IMR-90 (cell line): ENCODE measurements at places on chromosomes 1 and 21. TPM values are rescaled to one million over a fixed set of nuclear protein-coding genes. Genes with fewer than 3 reads are reported as not detected.

DNA sequence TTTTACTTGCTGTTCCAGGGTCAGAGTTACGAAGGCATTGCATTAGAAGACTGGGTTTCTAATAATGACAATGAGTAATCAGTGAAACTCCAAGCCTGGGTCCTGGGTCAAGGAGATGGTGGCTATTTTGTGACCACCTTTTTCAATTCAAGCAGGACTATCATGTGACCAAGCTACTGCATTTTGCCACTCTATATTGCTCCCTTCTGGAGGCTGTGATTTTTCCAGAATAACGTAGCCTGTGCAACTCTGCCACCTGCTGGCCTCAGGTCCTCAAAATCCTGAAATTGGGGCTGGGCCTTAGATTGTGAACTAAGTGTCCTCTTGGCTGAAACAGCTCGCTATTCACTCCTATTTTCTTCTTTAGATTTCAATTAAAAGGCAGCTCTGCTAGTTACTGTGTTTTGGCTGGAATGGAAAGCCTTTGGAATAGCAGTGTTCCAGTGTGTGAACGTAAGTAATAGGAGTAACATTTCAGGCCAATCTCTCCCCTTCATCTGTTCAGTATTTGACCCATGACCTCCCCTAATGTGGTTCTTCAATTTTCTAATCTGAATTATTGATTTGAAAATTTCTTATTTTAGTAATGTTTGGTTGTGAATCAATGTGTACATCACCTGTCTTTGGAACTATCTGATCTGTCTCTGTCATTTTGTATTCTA is 52.9 kb upstream of the CD46 start:
- DNase-seq: peak; percentile 56

GRCh38 chr21:42080788-42081083 is 9.6 kb downstream of the UMODL1 start:
- DNase-seq: peak; percentile 89

DNA sequence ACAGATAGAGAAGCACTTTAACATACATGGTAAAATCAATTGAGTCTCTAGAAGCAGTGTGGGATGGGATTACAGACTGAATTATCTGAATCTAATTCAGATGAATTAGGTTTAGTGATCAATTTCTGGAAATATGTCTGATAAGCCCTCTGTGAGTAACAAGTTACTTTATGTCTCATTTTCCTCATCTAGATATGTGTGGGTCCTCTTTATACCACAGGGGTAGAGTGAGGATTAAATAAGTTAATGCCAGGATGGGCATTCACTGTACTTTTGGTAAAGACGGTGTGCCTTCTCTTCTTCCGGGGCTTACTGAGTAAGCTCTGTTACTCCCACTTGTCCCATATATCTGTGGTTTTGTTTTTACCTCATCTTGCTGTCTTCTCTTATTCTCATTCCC is 225.8 kb downstream of the RYR2 start:
- no peak for DNase-seq

DNA sequence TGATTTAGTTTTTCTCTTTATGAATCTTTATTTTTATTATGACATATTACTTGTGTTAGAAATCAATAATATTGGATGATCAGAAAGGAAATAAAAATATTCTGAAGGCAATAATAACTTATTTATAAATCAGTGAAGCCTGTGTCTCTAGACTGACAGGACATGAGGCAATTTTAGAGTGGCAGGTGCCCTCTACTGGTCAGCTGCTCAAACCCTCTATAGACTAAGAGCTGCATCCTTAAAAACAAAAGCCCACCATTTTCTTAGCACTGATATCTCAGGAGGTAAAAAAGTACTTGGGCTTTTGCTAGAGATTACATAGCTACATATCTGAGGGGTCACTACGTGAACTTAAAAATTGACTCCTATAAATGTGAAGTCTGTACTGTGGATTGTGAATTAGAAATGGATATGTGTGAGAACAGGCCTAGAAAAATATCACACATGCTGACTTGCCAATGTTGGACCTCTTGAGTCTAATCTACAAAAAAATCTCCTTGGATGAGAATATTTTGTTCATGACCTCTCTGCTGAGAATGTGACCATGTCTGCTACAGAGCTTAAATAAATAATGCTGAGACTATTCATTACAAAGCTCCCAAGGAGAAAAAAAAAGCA is 597.9 kb upstream of the ADAMTS5 start:
- peak; percentile 70 for DNase-seq

GRCh38 chr1:154865442-154866256 is 4.4 kb downstream of the KCNN3 start:
- DNase-seq: no peak

DNA sequence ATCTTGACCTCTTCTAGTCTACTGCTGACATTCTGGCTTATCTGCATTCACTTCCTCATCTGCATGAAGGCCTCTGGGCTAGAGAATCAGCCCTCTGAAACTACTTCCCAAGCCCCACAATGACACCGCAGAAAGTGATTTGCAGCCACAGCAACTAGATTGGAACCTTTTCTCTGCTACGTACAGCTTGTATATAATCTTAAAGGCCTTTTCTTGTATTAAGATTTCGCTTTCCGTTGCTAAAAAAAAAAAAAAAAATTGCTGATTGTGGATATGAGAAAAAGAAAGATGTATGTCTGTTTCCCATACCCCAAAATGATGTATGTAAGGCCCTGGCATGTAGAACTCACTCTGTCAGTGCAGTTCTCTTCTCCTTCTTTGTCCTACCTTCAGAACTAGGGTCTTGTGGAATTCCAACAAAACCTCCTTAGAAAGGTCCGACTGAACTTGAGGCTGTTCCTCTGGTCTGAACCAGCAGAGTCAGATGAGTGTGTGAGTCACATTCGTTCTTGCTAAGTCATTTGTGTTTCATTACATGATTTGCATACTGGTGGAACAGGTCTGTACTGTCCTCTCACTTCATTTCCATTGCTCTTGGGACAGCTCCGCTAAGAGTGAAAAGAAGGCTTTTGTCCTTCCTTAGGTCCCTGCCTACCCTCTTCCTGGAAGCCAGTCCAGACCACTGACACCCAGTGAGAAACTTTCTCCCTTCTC is 62.7 kb downstream of the PLPP3 start:
- peak; percentile 65 for DNase-seq

DNA sequence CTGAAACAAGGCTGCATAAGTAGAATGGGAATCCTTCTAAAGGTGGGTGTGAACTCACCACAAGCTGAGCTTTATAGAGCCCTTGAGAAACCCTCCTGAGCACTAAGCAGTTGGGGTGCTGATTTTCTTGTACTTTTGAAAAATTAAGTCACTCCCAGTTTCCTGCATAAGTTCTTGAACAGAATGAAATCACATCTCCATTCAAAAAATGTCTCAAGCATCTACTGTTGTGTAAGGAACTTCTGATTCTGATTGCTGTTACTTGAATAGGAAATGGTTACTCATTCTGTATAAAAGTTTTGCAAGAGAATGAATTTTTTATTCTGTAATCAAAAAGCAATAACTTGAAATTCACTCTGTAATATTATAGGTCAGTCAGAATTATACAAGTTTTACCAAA is 50.8 kb upstream of the WNT2B start:
- DNase-seq: peak; percentile 64

DNA sequence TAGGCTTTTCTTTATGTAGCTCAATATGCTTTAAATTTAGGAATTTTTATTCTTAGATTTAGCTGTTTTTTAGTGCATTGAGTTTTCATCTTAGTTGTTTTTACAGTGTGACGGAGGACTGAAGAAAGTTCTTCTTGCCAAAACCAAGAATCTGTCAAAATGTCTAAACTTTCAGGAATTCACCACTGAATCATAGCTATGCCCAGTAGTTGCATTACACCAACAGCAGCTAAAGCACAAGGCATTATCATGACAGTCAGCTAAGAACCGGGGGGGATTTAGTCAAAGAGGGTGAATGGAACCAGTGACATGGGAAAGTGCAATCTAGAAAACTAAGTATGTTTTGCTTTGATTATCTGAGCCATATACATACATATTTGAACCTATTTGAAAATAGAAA is 6.5 kb upstream of the C1orf146 start:
- DNase-seq: peak; percentile 92

DNA sequence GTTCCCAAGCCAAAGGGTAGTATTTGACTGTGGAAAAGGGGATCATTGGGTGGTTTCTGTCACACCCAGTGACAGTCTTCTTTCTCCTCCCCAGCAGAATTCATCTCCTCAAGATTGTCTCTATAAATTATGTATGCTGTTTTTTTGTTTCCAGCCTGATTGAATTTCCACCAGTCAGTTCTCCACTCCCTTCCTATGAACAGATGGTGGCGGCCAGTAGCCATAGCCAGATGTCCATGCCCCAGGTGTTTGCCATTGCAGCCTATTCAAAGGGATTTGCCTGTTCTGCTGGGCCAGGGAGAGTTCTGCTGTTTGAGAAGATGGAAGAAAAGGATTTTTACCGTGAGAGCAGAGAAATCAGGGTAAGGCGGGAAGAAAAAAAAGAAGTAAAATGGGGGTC is 12.9 kb downstream of the CFAP57 start:
- DNase-seq: no peak

GRCh38 chr1:244437086-244437468 is 14.6 kb downstream of the ADSS2 start:
- peak; percentile 57 for DNase-seq

GRCh38 chr1:155167166-155168104 is 5.7 kb downstream of the KRTCAP2 start:
- DNase-seq: peak; percentile 72

DNA sequence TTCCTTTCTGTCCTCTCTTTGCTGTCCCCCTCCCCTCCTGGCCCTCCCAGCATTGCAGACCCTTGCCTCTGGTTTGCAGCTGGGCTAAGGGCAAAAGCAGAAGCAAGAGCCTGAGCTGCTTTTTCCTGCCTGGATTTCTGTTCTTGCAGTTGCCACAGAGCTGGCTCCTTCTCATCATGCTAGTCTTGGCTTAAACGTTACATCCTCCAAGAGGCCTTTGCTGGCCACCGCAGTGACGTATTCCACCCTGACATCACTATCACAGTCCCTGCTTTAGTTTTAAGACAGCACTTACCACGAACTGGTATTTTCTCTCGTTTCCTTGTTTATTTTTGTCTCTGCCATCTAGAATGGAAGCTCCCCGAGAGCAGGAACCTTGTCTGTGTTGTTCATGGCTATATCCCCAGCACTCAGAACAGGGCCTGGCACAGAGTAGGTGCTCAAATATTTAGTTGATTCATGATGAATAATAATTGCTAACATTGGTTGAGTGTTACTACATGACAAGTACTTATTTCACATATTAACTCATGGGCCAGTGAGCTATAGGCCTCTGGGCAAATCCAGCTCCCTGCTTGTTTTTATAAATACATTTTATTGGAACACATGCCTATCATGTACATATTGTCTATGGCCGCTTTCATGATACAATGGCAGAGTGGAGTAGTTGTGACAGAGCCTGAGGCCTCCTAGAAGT is 13.2 kb upstream of the CSF1 start:
- no peak for DNase-seq

DNA sequence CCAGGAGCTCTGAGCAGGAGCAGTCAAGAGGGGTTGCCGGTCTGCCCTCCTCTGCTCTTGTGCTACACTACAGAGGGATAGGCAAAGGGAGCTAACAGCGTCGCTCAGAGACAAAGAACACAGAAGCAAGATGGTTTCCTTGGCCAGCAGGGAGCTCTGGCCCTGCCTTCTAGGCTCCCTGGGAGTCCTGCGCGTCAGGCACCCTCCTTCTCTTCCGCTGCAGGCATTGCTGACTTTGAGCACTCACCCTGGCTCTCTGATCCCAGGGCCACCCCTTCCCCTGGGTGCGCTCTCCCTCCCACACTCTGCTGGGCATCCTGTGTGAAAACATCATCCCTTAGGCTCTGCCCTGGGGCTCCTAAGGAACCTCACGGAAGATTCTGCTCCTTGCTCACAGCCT is 489 bp downstream of the TNNI1 start:
- no peak for DNase-seq

GRCh38 chr1:109971559-109971958 is 13.0 kb upstream of the AHCYL1 start:
- no peak for DNase-seq

- no peak for DNase-seq
Observed at GRCh38 chr1:162284206-162284955, 92.3 kb downstream of the SPATA46 start.

SPRR2A gene
- not detected in 2 replicates for total RNA-seq

TPR gene
- total RNA-seq: 60.4 and 63.6 TPM in 2 replicates

CYYR1 gene
- not detected in 2 replicates for total RNA-seq

PLA2G5 gene
- total RNA-seq: not detected in 2 replicates

OR2L8 gene
- not detected in 2 replicates for total RNA-seq

THEM4 gene
- total RNA-seq: 7.3 and 8.3 TPM in 2 replicates

CCDC27 gene
- total RNA-seq: not detected in 2 replicates

ADGRL4 gene
- total RNA-seq: 3.2 and 8.6 TPM in 2 replicates

CBR3 gene
- total RNA-seq: 12.8 and 13.4 TPM in 2 replicates

GBP2 gene
- total RNA-seq: 12.8 and 17.7 TPM in 2 replicates
